Thoracic aorta (tissue), 2 donors: ENCODE measurements at places on chromosomes 4 and X. TPM values are rescaled to one million over a fixed set of nuclear protein-coding genes. Genes with fewer than 3 reads are reported as not detected.

Gene PLAC1
- not detected for total RNA-seq

DNA sequence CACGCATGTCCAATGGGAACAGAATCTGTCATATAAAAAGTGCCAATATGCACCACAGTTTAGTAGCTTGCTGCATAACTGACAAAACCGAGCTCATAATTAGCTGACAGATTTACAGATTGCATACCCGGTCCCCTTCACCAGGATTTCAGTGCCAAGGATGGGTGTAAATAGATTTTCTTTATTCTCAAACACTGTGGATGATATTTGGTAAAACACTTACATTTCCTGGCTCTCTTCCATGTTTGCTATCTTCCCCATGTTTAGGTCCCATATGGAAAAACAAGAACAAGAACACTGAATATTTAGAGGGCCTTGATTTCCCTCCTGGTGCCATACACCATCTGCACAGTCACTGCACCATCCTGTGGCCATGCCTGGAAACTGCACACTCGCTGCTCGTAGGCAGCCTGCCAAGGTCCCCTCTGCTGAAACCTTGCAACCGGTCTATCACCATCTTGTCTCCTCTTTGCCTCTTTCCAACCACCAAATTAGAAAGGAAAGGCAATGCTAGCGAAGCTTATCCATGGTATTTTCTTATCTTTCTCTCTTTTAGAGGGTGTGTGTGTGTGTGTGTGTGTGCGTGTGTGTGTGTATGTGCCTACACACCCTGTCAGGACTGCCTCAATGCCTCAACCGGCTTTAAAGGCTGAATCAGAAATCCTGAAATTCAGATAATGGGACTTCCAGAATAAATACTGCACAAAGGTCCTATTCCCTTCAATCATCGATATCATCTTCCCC is 124.2 kb upstream of the MBNL3 start:
- H3K27me3 ChIP-seq = no peaks in the 10 kb centered on the region
- H3K36me3 ChIP-seq = no peaks in the 10 kb centered on the region
- DNase-seq = no peak
- H3K4me3 ChIP-seq = no peak overlapping the region
- H3K4me1 ChIP-seq = no peaks in the 10 kb centered on the region
- H3K27ac ChIP-seq = no peak overlapping the region

DNA sequence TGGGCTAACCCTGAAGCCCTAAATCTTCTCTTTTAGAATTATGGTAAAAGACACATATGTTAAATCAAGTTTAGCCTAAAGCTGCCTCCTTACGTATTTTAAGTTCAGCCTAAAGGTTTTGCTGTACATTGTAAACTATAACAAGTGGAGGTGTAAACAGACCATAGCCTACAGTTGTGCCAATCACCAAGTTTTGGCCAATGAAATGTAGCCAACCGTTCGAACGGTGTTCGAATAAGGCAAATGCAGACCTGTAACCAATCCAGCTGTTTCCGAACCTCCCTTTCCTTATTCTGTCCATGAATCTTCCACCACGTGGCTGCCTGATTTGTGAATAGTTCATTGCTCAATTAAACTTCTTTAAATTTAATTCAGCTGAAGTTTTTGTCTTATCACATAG is 52.1 kb upstream of the TBC1D9 start:
- H3K27me3 ChIP-seq = no peaks in the 10 kb centered on the region
- H3K27ac ChIP-seq = no peak overlapping the region
- H3K36me3 ChIP-seq = no peaks in the 10 kb centered on the region
- H3K4me3 ChIP-seq = no peak overlapping the region

Gene COL4A5
- total RNA-seq = 53.5 TPM

Gene UGT2B10
- not detected for total RNA-seq

Gene SEC24D
- 97.7 TPM for total RNA-seq

Gene PCDH19
- total RNA-seq = 3.0 TPM
